NCI-H2171 treated with DMSO at 0.1 percent for 48 hours (cell line): ENCODE measurements at places on chromosomes 4 and X.

- no peak for DNase-seq
Observed at GRCh38 chr4:43112139-43112538, 219.6 kb downstream of the GRXCR1 start.

DNA sequence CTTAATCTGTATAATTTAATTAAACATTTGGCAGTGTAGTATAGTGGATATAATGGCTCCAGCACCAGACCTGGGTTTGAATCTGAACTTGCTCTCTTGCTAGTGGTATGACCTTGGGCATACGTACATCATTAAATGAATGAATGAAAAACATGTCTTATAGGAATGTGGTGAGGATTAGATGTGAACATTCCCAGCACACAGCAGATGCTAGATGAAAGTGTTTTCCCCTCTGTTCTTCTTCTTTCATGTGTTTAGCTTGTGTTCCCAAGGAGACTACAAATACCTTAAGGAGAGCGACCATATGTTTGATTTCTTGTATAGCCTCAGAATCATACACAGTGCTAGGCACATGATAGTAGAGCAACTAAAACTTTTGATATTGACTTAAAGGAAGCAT lies 56.5 kb downstream of the CT47B1 start:
- DNase-seq = no peak

- no peak for DNase-seq
Observed at GRCh38 chr4:24674279-24674678, 89.9 kb upstream of the DHX15 start.

- no peak for DNase-seq
Observed at GRCh38 chr4:54192811-54193210, 36.3 kb upstream of the PDGFRA start.

DNA sequence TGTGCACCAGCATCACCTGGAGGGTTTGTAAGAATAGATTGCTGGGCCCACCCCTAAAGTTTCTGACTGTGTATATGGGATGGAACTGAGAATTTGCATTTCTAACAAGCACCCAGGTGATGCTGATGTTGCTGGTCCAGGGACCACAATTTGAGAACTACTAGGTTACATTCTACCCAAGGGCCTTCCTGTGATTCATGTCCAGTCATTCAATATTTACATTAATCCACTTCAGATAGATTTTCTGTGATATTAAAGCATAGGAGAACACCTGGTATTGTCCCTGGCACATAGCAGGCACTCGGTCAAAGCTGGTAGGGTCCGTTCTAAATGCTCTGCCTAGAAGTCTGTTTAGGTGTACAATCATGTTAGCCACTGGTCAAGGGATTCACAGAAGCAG lies 19.5 kb upstream of the XPNPEP2 start:
- DNase-seq = no peak

DNA sequence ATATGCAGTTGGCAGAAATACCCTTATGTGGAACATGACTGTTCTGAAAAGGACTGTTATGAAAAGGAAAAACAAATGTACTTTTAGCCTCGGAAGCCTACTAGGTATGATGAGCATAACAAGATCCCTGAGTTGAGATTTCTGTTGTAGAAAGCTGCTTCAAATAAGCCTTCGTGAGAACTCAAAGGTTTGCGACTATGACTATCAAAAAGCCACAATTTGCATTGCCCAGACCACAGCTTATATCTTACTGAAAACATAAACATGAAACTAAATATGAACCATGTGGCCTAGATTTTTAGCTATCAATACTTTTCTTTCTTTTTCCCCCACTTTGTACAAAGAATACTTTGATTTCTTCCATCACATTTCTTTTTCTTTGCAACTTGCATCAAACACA lies 398.2 kb upstream of the LCORL start:
- no peak for DNase-seq

DNA sequence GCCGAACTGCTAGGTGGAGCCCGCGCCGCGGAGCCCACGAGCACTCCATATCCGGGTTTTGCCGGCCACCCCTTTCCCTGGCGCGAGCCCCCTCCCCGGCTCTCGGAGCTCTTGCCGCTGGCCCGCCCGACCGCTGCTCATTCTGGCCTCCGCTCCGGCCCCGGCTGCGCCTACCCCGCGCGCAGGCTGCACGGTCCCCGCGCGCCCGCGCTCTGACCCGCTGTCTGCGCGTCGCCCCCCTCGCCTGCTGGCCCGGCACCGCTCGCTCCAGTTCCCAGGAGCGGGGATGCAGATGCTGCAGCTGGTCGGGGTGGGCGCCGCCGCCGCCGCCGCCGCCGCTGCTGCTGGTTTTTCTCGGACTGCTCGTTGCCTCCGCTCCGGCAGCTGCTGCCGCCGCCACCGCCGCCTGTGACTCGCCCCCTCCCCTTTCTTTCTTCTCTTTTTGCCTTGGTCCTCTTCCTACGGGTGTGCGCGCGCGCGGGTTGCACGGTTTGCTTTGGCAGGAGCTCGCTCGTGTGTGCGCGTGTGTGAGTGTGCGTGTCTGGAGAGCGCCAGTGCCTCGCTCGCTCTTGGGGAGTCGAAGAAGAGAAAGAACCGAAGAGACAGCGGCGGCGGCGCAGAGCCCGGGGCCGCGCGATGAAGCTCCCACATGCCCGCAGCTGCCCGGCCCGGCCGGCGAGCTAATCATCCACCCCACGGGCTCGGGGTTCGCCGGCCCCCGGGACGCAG lies at the start of gene ADGRL3:
Gene ADGRL3, plus strand, starts transcription at position 140 of the 729 bp plus-strand sequence.
- DNase-seq = peak; percentile 52

GRCh38 chr4:9949573-9949972 lies 71.7 kb downstream of the SLC2A9 start:
- DNase-seq = no peak

- no peak for DNase-seq
Observed at GRCh38 chr4:94582517-94582916, 130.8 kb downstream of the PDLIM5 start.
